ENCODE measurements at places on chromosomes 1 and 21. TPM values are rescaled to one million over a fixed set of nuclear protein-coding genes. Genes with fewer than 3 reads are reported as not detected.

Gene EDARADD
- total RNA-seq: 16.6 TPM

Gene DYNLT5
- 0.36 TPM for total RNA-seq

GRCh38 chr1:167086033-167086432 lies 4.1 kb downstream of the GPA33 start:
- H3K4me3 ChIP-seq: no peak overlapping the region
- no peaks in the 10 kb centered on the region for H3K27me3 ChIP-seq
- H3K27ac ChIP-seq: no peak overlapping the region
- no peaks in the 10 kb centered on the region for H3K4me1 ChIP-seq
- H3K36me3 ChIP-seq: no peaks in the 10 kb centered on the region
- no peak for DNase-seq

GRCh38 chr21:29315131-29315749 lies 16.5 kb downstream of the BACH1 start:
- H3K27ac ChIP-seq: peak overlapping the region; percentile 23
- no peak overlapping the region for H3K4me3 ChIP-seq
- peaks cover 22% of the 10 kb centered on the region for H3K36me3 ChIP-seq
- no peak for DNase-seq

DNA sequence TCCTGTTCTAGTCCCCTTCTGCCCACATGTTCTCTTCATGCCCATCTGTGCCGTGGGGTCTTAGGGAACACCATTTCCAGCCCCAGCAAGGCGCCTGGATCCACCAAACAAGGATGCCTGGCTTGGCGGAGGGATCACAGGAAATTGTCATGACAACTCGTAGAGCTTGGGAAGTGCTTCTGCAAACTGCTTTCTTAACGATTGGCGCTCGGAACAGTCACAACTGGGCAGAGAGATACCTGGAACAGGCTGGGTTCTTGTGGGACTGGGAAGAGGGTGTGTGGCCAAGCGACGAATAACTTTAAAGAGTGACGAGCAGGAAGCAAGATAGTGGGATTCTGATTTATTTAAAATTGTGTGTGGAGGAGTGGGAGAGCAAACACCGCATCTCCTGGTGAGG lies 329.8 kb downstream of the RPS6KC1 start:
- no peak overlapping the region for H3K27ac ChIP-seq
- H3K36me3 ChIP-seq: no peaks in the 10 kb centered on the region
- DNase-seq: no peak
- H3K4me3 ChIP-seq: no peak overlapping the region

DNA sequence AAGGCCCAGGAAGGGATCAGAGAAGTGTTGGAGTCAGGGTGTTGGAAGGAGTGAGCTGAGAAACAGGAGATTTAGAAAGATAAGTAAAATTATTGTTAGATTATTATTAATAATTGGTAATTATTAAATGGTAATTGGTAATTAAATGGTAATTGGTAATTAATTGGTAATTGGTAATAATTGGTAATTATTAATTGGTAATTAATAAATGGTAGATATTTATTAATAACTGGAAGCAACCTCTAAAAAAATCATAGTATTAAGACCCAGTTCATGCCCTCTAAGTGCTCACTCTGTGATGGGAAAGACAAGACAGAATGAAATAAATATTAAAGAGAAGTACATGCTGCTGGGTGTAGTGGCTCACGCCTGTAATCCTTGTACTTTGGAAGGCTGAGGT lies 13.8 kb upstream of the EPS15 start:
- no peak overlapping the region for H3K27ac ChIP-seq
- H3K4me1 ChIP-seq: peaks cover 8% of the 10 kb centered on the region
- no peaks in the 10 kb centered on the region for H3K36me3 ChIP-seq
- no peaks in the 10 kb centered on the region for H3K27me3 ChIP-seq
- DNase-seq: no peak

- H3K4me1 ChIP-seq: peaks cover 4% of the 10 kb centered on the region
- no peak overlapping the region for H3K4me3 ChIP-seq
- DNase-seq: no peak
- peaks cover 5% of the 10 kb centered on the region for H3K36me3 ChIP-seq
- H3K27me3 ChIP-seq: no peaks in the 10 kb centered on the region
Measured at GRCh38 chr1:119093721-119094120, 46.7 kb downstream of the WARS2 start.

- no peak overlapping the region for H3K4me3 ChIP-seq
- peaks cover 7% of the 10 kb centered on the region for H3K36me3 ChIP-seq
- no peak overlapping the region for H3K27ac ChIP-seq
- peaks cover 7% of the 10 kb centered on the region for H3K4me1 ChIP-seq
- no peaks in the 10 kb centered on the region for H3K27me3 ChIP-seq
Measured at GRCh38 chr1:211537253-211537652, 41.7 kb downstream of the SLC30A1 start.

GRCh38 chr21:36636439-36636838 lies 62.5 kb upstream of the SIM2 start:
- no peak overlapping the region for H3K27ac ChIP-seq
- H3K4me1 ChIP-seq: peaks cover 15% of the 10 kb centered on the region
- no peak overlapping the region for H3K4me3 ChIP-seq
- H3K36me3 ChIP-seq: no peaks in the 10 kb centered on the region
